ENCODE measurements at places on chromosomes 5 and 9. TPM values are rescaled to one million over a fixed set of nuclear protein-coding genes. Genes with fewer than 3 reads are reported as not detected.

DNA sequence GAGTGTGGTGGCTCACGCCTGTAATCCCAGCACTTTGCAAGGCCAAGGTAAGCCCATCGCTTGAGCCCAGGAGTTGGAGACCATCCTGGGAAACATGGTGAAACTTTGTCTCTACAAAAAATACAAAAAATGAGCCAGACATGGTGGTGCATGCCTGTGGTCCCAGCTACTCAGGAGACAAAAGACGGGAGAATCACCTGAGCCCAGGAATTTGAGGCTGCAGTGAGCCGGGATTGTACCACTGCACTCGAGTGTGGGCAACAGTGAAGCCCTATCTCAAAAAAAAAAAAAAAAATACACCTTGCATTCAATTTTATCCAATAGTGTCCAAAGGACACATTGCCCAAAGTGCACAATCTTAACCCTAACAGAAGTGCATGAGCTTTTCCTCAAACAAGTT is 372.8 kb downstream of the CDH12 start:
- DNase-seq = no peak

DNA sequence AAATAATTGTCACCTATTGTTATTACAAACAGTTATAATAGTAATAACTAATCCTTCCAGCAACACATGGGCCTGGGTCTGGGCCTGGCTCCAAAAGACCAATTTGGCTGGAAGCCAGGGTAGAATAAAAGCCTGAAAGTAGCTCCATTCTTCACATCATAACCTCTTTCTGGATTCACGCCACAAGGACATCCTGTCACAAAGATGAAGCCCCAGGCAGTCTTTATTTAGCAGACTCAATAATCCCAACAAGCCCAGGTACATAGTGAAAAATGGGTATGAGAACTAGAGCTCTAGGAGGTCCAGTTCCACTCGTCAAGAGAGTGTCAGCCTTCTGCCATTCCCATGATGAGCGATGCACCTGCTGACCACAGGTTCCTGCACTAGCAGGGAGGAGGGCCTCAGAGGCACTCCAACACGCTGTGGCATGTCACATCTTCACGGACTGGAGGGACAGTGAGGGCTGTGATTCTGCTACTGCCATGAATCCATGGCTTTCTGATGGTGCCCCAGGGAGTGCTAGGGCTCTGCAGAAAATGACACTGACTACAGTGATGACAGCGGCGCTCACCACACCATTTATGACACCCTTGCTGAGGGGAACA is 124.9 kb downstream of the SPOCK1 start:
- DNase-seq = no peak

DNA sequence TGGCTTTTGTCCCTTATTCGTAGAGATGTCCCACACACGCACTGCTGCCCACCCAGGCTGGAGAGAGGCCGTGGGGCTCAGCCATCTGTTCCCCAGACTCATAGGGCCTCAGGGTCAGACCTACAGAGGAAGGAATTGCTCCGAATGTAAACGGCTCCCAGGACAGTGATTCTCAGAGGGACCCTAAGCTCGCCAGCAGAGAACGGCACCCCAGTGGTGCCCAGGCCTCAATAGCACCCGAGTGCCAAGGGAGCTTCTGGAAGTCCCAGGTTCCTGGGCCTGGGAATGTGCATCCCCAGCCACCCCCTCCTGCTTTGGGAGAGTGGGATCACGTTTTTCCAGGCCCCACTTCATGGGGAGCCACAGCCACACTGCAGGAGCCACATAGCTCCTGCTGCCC is 32.9 kb upstream of the CNOT6 start:
- no peak for DNase-seq

- no peak for DNase-seq
Measured at GRCh38 chr5:176394096-176394495, 5.5 kb downstream of the HIGD2A start.

RBM18 gene
- 30.9 TPM for polyA plus RNA-seq

- DNase-seq = no peak
Measured at GRCh38 chr5:120449501-120449900, 14.6 kb upstream of the PRR16 start.

GRCh38 chr5:137836298-137836697 is 31.4 kb upstream of the MYOT start:
- DNase-seq = no peak

BARHL1 gene
- not detected for polyA plus RNA-seq

DNA sequence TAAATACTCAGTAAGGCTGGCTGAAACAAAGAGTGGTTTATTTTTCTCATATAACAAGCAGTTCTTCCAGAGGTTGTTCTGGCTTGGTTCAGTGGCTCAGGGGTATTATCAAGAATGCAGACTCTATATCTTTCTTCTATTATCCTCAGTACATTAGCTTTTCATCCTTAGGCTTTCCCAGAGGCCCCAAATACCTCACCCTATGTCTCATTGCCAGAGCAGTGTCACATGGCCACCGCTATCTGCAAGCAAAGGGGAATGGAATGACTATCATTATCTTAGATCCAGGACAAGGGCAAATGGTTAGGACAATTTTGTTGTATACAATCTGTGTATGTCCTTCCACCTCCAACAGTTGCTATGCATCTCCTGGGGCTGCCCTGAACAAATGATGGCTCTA is 69.0 kb upstream of the SNX2 start:
- no peak for DNase-seq

DNA sequence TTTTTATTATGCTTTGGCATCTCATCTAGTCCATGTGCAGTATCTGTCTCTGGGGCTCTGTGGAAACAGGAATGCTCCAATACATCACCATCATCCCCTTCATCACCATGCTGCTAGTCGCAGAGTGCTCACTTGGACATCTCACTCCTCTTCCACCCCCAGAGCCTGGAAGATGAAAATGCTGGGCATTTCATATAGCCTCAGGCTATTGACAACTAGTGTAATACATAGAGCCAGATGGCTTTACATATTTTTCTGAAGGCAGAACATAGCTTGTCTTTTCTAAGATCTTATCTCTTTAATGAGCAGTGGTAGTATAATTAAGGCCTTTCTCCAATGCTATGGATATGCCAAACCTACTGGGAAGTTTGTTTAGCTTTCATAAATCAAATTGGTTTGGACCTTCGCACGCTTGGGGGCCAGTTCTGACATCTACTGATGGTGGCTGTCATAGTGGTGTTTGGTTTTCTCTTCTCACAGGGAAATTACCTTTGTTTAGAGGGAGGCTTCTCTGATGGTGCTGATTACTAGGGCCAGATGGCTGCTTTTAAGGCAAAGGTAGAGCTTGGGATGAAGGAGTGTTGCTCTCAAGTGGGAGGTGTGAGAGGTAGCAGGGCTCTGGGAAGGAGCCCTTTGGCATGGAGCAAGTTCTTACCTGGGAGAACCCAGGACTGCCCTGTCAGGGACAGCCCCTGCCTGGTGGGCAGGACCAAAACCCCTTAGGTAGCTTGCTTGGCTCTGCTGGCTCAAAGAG is 63.1 kb upstream of the CXCL14 start:
- no peak for DNase-seq

PCDHB8 gene
- 2.1 TPM for polyA plus RNA-seq

MUSK gene
- polyA plus RNA-seq = 10.2 TPM

DNA sequence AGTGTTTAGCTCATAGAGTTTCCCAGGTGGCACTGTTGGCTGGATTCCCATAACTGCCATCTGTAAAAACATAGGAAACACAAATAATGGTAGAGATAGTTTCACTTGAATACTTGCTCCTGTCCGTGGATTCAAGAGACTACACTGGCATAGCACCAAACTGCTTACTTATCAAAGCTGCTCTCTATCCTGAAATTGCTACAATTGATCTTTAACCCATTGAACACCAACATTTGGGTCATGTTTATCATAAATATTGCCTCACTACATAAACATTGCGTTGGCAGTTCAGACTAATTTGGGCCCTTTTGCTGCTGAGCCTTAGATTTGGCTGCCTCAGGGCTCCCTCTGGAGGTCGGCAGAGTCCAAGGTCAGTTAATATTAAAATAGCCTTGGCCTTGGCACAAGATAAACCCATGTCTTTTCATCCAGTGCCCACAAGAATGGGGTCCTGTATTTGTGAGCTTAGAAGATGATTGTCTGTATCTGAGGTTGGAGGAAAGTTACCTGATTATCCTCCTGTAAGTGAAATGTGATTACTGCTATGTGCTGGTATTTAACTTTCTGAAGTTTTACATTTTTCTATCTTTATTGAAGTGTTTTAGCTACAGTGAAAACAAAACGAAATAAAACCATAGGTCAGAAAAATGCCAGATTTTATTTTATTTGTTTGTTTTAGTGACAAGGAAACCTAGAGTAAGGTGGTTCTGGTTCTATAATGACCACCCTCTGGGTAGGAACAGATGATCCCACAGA is 4.0 kb upstream of the RANBP3L start:
- DNase-seq = peak; percentile 36

DNA sequence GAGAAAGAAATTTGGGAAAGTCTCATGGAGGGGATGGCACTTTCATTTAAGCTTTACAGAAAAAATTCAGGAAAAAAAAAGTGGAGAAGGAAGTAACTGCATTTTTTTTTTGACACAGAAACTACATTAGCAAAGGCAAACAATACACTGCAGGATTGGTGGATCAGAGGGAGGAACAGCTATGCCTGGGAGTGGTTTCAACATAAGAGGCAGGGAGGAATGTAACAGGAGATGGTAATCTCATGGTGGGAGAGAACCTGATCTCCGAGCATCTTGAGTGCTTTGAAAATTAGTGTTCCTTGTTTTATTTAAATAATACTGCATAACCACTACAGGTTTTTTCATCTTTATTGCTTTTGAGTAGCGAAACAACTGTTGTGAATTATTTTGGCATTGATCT is 249.4 kb downstream of the FAM170A start:
- no peak for DNase-seq

GRCh38 chr9:36946653-36947052 is 87.4 kb downstream of the PAX5 start:
- DNase-seq = no peak

GRCh38 chr9:82132024-82132423 is 143.5 kb downstream of the SPATA31D1 start:
- no peak for DNase-seq

DBH gene
- 0.54 TPM for polyA plus RNA-seq

- no peak for DNase-seq
Measured at GRCh38 chr9:29981013-29981412, 2403.4 kb upstream of the ACO1 start.

GRCh38 chr9:74431467-74431866 is 65.7 kb upstream of the RORB start:
- no peak for DNase-seq

GRCh38 chr9:86924206-86924605 is 23.1 kb downstream of the GAS1 start:
- DNase-seq = no peak

SLC2A6 gene
- 0.81 TPM for polyA plus RNA-seq

DNA sequence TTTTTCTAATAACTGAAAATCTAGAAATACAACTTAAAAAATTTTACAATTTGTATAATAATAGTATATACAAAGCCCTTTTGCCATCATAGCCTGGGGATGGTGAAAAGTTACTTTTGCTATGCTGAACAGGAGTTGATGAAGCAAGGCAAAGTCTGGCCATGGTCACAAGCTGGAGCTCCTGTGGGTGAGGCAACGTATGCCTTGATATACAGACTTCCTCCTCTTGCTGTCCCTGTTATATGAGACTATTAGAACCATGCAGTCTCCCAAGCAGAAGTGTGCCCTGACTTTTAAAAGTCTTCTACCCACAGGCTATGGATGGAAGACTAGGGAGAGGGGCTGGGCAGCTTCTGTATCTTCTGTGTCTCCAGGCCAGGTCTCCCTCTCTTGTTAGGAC is 15.7 kb downstream of the FAM151B start:
- no peak for DNase-seq

- DNase-seq = no peak
Measured at GRCh38 chr5:107572715-107573368, 97.9 kb downstream of the EFNA5 start.
